ENCODE measurements at places on chromosomes 7 and 10.

DNA sequence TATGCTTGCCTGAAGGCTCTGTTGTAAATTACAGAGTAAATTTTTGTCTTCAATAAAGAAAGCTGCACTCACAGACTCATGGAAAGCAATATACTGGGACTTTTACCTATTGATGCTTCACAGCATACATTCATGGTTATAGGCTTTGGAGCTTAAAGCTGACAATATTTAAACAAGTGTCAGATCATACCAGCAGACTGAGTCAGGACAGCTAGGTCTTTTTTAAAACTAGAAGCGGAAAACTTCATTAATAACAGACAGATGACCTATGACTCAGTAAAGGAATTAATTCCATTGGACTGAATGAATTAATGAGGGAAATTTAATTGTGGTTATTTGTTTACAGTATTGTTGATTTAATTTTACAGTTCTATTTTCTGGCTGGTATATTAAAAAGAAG lies 165.8 kb upstream of the DGKB start:
- DNase-seq, result no peak

DNA sequence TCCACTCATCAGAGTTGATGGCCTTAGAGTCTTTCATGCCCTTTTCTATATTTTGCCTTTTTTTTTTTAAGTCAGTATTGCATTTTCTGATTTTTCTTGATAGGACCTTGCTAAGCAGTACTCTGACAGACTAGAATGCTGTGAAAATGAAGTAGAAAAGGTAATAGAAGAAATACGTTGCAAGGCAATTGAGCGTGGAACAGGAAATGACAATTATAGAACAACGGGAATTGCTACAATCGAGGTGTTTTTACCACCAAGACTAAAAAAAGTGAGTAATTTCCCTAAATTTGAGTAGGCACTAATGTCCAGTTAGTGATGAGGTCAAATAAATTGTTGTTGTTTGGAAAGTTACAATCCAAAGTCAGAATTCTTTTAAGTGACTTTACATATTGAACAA lies 7.4 kb downstream of the NUB1 start:
- DNase-seq, result no peak

- no peak for DNase-seq
These were observed 62.9 kb downstream of the PRKAG2 start for GRCh38 chr7:151813997-151814396.

DNA sequence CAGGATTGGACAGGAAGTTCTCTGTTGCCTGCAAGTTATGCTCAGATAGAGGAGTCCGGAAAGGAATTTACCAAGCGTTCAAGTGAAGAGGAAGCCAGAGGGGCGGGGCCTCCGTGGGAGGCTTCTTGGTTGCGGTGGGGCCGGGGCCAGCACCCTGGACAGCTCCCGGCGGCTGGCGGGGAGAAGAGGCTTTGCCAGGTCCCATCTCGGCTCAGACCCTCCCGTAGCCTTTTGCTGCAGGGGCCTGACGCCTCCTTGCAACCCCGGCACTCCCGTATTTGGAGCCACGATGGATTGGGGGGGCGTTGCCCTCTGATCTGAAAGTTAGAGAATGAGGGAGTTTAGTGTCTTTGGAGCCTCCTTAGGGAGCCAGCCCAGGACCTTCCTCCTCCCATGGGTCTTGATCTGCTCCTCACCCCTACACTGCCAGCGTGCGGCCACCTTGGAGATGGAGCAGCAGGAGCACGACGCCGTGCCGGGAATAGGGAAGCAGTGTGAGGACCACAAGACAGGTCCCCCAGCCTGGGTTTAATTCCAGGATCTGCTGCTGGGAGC lies 3.1 kb upstream of the SLC18A3 start:
- DNase-seq, result peak; percentile 23

- DNase-seq, result peak; percentile 3
These were observed 39.9 kb downstream of the CABCOCO1 start for GRCh38 chr10:61702584-61702983.

DNA sequence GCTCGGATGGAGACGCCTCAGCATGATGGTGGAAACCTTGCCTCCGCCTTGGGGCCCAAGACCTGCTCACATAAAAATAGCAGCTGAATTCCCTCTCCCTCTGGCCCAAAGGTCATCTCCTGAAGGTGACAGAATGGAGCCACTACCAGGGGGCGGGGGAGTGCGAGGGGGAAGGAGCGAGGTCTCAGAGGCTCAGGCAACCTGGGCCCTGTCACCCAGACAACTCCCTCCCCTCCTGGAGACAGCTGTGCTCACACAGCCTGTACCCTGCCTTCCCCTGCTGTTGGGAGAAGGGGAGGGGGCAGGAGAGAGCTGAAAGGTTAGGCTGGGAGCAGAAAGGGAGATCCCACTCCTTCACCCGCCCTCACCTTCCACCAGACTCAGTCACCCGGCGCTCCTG lies 173.0 kb upstream of the RHEB start:
- no peak for DNase-seq

DNA sequence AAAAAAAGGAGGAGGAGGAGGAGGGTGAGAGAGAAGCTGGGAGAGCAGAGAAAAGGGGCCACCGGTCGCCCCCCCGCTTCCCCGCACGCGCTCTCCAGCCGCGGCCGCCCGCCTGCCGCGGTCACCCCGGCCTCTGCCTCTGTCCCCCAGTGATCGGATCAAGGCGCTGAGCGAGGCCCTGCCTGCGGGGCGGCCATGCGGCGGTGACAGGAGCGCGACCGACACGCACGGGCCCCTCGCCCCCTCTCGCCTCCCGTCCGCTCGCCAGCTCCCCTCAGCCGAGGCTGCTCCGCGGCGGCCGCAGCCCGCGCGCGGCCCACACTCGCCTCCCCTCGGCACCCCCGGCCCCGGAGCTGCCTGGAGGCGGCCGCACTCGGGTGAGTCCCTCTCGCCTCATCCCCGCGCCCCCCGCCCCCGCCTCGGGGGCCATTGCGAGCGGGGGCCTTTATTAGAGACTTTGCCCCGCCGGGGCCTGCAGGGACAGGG lies at the start of gene GTF2I:
TSS of gene GTF2I (plus strand) at position 27 of the 486 bp plus-strand sequence. CDS start 31,411 bp downstream, outside the sequence.
- DNase-seq, result no peak
